Stimulated activated CD4-positive, alpha-beta T cell treated with anti-CD3 and anti-CD28 coated beads, Interleukin-1b, Interleukin-23, amount 100 ng/mL, for 1 hour (primary cell): ENCODE measurements at places on chromosomes 12 and 14.

DNA sequence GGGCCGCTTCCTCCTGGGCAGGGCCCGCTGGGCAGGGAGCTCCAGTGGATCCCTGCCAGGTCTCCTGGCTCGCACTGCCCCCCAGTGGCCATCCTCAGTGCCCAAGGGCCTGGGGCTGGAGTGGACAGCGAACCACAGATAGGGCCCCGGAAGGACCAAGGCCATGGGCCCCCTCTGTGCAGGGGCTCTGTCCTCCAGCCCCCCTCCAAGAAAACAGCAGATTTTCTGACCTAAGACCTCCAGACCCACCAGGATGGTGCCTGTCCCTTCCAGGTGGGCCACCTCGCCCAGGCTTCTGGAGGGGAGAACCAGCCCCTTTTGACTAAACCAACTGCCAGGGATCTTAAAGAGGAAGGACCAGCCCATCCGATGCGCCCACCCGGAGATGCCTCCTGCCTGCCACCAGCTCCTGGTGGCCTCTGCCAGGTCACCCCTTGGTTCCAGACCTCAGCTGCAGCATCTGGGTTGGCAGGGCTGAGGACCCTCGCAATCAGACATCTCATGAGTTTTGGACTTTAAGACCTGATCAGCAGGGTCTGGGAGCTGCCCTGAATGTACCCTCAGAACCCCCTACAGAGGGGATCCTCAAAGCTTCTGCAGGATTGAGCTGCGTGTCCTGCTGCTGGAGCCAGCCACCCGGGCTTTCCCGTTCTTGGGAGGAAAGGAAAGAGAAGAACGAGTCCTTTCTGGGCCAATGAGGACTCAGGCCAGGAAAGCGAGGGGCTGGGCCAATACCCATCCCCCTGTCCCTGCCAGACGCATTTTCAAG lies 325.8 kb upstream of the DIO3 start:
- DNase-seq: no peak

DNA sequence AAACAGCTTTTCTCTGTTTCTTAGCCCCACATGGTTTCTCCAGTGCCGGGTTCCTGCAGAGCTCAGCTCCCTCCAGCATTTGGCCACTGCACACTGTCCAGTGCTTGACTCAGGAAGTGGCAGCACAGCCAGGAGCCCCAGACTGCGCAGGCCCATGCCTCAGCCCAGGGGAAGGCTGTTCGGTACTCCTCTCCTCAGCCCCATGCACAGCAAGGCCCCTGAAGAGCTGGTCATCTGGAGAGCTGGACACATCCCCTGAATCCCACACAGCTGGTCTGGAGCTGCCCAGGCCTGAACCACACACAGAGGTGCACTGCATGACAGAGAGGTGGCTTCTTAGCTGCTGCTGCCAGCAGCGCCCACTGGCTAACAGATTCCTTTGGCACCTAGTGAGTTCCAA lies 48.3 kb downstream of the STAB2 start:
- no peak for DNase-seq

GRCh38 chr14:59863806-59864525 lies 6.6 kb downstream of the RTN1 start:
- DNase-seq: no peak

GRCh38 chr12:71578694-71579258 lies 84.9 kb downstream of the ZFC3H1 start:
- no peak for DNase-seq

DNA sequence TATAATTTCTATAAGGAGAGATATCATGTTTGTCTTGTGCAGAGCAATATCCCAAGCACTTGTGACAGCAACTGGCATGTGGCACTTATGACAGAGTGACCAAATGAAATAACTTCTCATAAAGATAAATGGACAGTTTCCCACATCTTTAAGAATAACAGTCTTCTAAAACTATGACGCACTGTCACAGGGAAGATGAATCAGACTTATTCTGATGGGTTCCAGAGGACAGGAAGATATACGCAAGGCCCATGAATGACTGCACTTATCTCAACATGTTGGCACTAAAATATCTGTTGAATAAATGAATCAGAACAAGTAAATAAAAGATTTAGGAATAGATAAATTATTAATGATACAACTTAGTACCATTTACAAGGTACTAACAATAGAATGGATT lies 465.8 kb upstream of the SYT1 start:
- no peak for DNase-seq

DNA sequence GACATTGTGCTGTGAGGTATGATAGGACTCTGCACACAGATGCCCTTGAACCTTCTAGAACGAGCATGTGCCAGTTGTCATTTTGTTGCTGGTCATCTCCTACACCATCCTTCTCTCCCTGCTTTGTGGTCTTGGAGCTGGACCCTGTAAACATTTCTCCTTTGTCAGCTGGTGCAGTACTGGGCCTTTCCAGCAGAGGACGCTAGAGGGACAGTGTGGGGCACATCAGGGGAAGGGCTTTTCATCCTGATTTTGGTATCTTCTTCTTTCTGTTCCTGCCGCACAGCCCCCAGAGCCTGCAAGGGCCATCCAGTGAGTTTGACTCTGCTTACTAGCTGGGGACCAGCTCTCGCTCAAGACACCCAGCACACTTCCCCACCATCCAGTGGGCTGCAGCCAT lies 484.6 kb downstream of the AACS start:
- DNase-seq: no peak

DNA sequence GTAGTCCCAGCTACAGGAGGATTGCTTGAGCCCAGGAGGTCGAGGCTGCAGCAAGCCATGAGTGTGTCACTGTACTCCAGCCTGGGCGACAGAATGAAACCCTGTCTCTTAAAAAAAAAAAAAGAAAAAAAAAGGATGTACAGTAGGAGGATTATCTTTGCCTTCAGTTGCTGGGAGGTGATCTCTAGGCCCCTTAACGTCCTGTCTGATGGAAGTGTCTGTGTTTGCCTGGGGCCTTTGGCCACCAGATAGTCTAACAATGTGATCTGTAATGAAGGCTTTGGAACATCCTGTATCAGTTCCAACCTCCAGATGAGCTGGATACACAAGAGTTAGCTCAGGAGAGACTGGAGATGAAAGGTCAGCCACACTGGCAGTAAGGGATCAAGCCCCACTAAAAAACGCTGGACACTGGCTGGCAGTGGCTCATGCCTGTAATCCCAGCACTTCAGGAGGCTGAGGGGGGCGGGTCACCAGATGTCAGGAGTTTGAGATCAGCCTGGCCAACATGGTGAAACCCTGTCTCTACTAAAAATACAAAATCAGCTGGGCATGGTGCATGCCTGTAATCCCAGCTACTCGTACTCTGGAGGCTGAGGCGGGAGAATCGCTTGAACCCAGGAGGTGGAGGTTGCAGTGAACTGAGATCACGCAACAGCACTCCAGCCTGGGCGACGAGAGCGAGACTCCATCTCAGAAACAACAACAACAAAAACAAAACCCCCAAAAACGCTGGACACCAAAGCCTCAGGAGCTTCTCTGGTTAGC lies 19.0 kb upstream of the HNF1A start:
- DNase-seq: no peak

- no peak for DNase-seq
These were observed 134.7 kb downstream of the FGD4 start for GRCh38 chr12:32533971-32534590.

GRCh38 chr12:57243521-57244311 lies 7.3 kb downstream of the STAC3 start:
- peak; percentile 78 for DNase-seq

- no peak for DNase-seq
These were observed 20.0 kb downstream of the NFKBIA start for GRCh38 chr14:35384455-35385041.

- no peak for DNase-seq
These were observed 35.3 kb downstream of the PROX2 start for GRCh38 chr14:74840603-74841030.

DNA sequence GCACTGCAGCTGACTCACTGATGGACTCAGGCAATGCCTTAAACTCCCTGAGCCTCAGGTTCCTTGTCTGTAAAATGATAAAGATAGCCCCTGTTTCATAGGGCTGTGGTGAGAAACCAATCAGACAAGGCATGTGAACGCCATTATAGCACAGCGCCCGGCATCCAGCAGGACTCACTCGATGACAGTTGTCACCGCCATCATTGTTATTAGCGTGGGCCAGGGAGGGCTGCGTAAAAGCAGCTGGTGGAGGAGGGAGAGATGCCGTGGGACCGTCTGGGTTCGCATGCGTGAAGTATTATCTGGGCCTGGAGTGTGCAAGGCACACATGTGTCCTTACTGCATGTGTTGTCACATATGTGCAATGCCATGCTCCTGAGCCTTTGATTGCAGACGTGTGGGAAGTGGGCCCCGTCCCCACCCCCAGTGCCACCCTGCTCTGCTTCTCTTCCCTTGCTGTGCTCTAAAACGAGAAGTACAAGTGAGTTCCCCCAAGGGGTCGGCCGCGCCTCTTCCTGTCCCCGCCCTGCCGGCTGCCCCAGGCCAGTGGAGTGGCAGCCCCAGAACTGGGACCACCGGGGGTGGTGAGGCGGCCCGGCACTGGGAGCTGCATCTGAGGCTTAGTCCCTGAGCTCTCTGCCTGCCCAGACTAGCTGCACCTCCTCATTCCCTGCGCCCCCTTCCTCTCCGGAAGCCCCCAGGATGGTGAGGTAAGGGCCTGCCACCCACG lies at the start of gene PTPN6:
TSS of gene PTPN6 (plus strand) at position 546 of the 730 bp plus-strand sequence. CDS start at position 703, 157 bp downstream.
- no peak for DNase-seq

GRCh38 chr12:75592086-75592485 lies 80.7 kb upstream of the KRR1 start:
- no peak for DNase-seq
